ENCODE measurements at places on chromosomes 4 and X.
A peak's percentile ranks its signal among the peaks of the same experiment; 100 is the strongest.

DNA sequence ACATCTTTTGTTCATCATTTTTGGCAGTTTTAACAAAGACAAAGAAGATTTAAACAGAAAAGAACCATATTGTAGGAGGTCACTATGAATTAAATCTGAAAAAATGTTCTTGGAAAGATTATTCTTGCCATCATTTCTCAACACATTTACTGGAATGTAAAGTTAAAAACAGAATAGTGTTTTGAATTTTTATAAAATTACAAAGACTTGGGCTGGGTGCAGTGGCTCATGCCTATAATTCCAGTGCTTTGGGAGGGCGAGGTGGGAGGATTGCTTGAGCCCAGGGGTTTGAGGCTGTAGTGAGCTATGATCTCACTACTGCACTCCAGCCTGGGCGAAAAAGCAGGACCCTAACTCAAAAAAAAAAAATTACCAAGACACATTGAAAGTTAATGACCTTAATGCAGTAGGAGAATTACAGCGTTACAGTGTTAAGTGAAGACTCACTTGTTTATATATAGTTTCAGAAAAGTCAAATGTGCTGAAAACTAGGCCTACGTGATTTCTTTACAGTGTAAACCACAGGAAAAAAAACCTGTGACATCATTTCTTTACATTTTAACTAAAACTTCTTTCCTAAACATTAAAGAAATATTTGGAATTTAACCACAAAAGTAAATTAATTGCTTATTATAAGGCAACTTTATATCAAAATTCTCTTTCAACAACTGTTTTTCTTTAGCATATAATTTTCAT, 7.9 kb downstream of the FAM13A start:
- DNase-seq, result no peak

- DNase-seq, result no peak
Observed at GRCh38 chr4:23455456-23456158, 434.2 kb downstream of the PPARGC1A start.

DNA sequence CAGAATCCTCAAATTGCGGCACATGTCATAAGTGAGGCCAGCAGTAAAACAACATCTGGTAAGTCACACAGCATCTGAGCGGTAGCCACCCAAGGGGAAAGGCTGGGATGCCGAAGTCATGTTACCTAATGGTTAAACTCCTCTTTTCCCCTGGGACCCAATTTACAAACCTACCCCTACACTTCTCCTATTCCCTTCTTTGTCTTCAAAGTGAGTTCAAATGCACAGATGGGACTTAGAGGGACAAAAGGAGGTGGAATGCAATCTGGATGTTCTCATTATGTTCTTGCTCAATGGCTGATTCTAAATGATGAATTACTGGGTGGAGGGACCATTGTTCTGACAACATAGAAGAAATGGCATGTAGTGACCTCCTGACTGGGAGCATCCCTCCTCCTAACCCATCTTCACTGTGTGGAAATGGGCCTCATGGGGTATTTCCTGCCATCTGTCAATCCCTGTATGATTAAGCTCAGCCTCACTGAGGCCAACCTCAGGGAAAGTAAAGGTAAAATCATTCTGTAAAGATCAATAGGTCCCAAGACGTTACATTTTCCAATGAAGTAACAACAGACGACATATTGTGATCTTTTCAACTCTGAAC, 8.5 kb downstream of the CD40LG start:
- DNase-seq, result no peak

DNA sequence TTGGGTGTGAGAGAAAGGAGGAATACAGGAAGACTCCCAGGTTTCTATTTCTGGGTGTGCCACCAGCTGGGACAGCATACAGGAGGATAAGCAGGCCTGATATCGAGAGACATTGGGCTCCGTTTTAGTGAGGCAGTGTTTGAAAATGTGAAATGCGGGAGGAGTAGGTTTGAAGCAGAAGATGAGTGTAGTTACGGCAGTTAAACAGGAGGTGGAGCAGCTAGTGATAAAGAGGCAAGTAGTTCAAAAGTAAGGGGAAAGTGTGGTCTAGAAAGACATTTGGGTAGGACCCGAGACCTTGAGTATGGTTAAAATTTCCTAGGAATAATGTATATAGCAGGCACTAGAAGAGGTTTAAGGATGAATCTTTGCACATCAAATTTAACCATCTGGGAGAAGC, 42.4 kb downstream of the DCUN1D4 start:
- DNase-seq, result no peak

GRCh38 chr4:7108660-7109059, 40.8 kb upstream of the GRPEL1 start:
- no peak for DNase-seq

- no peak for DNase-seq
Observed at GRCh38 chr4:168441412-168441811, 38.9 kb downstream of the DDX60L start.

DNA sequence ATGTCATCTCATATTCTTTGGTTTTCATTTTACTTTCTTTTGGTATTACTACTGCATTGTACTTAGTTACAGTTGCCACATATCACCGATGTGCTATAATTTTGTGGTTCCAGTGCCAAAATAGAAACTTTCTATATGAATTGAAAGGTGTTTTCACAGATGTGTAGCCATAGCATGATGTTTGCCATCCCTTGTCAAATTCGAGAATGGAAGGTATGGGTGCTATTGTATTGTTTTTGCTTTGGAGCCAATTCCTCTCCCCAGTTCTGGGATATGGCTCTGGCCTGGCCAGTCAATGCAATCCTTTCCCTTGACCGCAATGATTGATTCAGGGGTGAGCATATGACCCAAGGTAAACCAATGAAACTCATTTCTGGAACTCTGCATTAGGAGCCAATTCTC, 86.2 kb upstream of the RPS6KA3 start:
- no peak for DNase-seq

- no peak for DNase-seq
Observed at GRCh38 chr4:160592258-160592657, 1489.4 kb downstream of the RAPGEF2 start.

- DNase-seq, result no peak
Observed at GRCh38 chrX:72258174-72258573, 18.9 kb downstream of the RPS4X start.

- DNase-seq, result no peak
Observed at GRCh38 chrX:24448762-24449250, 16.3 kb upstream of the PDK3 start.

GRCh38 chr4:10534820-10535219, 77.6 kb upstream of the ZNF518B start:
- no peak for DNase-seq

- no peak for DNase-seq
Observed at GRCh38 chr4:88014386-88014905, 7.0 kb downstream of the PKD2 start.

DNA sequence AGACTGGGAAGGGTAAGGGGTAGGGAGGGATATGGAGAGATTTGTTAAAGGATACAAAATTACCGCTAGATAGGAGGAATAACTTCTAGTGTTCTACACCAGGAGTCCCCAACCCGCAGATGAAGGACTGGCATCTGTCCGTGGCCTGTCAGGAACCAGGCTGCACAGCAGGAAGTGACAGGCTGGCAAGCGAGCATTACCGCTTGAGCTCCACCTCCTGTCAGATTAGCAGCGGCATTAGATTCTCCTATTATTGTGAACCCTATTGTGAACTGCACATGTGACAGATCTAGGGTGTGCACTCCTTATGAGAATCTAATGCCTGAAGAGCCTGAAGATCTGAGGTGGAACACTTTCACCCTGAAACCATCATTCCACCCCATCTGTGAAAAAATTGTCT, 27.9 kb upstream of the BBS7 start:
- no peak for DNase-seq

- DNase-seq, result no peak
Observed at GRCh38 chrX:115332832-115333231, 43.3 kb downstream of the LUZP4 start.

DNA sequence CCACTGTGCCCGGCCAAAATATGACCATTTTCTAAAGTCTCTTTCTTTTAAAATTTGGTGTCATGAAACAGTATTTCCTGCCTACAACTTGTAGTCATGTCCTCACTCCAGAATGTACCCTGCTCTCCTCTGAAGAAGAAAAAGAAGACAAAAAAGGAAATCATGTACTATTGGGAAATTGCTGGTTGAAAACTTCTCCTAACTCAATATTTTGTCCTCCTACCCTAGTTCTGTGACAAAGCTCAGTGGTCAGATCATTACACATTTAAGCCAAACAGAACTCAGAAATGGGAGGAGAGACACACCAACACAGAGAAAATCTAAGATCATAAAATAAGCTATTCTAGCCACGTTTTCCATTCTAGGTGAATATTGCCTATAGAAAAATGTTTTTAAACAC, 127.7 kb downstream of the IRF2 start:
- no peak for DNase-seq

- DNase-seq, result no peak
Observed at GRCh38 chr4:26459756-26460530, 30.3 kb downstream of the CCKAR start.

DNA sequence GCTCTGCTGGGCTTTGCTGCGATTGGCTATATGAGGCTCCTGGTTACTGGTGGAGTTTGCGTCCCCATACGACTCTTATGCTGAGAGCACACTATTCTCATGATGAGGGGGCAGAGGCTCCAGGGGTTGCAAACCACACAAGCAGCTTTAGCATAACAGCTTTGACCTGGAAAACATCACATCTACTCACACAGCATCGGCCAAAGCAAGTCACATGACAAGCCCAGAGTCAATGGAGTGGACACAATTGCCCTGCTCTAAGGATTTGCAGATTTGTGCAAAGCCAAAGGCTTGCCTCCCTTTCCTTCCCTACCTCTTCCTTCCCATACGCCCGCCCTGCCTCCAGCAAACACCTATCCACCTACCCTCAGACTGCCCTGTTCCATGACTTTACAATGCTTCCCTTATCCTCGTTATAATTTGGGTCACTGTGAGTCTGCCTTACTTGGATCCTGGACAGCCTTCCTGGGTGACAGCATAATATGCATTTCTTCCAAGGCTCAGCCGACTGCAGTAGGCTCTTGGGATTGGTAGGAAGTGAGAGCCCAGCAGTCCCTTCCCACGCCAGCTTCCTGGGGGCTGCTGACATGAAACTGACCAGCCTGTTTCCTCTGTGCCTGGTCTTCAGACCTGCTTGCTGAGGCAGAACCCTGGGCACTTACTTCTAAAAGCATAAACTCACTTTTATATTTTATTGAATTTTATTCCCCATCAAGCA, 208.2 kb upstream of the PSAPL1 start:
- DNase-seq, result no peak

GRCh38 chr4:48228949-48229348, 40.7 kb downstream of the TEC start:
- no peak for DNase-seq

DNA sequence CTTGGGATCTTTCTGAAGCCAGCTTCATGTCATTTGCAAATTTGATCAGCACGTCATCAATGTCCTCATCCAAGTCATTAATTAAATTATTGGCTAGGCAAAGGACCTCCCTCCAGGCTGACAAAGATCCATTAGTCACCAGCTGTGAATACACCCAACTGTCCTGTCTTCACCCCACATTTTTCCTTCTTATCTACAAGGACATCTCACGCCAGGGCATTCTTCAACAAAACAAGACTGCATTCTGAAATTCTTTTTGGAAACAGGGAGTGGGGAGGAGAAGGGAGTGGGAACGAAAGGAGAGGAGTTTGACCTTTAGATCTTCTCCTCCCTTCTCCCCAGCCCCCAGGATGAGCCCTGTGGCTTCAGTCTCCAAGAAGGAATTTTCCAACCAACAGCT, 32.7 kb downstream of the NLGN3 start:
- DNase-seq, result no peak

DNA sequence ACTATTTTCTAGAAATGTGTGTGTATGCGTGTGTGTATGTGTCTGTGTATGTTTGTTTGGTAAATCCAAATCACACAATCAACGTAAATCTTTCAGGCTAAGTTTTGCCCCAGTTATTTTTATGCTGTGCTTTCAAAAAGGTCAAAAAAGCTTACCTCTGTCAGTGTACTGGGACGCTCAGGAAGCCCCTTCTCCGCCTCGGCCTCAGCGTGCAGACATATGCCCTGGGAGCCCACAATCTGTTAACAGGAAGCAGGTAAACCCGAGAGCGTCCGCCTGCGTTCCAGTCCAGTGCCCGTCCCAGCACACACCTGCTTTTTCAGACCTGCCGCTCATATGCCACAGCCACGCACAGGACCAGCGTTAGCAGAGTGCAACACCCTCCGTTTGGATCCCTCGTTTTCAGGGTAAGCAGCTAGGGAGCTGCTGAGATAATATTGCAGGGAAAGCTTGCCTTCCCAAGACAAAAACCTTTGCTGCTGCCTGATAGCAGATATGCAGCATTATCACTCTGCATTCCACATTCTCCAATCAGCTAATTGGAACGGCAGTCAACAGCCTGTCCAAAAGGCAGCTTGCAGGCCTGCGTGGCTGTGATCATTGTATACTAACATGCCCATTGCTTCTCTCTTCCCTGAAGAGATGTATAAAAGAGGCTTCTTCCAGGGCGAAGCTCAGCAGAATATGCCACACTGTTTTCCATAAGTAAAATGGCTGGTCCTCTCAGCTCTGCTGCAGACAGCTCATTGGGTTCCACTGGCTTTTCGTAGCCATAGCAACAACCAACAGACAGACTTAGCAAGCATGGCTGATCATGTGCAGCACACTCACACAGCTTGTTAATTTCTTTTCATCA, at the start of gene SORBS2:
Gene SORBS2 (minus strand): TSS at position 686 of the 856 bp plus-strand sequence. CDS start 121,623 bp downstream, outside the sequence.
- no peak for DNase-seq

GRCh38 chr4:32061916-32062315, 1341.7 kb downstream of the PCDH7 start:
- DNase-seq, result no peak

DNA sequence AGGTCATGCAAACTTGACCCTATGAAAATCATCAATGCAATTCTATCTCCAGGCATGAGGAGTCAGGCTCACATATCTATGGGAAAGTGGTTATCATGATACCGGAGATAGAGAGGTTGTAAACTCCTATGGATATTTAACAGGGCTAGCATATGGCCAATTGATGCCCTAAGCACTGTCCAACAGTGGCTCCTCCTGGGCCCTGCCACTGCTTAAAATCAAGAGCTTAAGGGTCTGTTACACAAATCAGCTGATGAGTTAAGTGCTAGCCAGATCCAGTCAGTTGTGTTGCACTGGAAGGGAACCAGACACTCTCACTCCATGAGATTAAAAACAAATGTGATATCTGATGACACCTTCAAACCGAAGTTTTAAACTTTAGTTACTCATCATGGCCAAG, 337.6 kb downstream of the STIM2 start:
- DNase-seq, result no peak

- no peak for DNase-seq
Observed at GRCh38 chr4:166091146-166091545, 218.1 kb downstream of the TLL1 start.

- DNase-seq, result no peak
Observed at GRCh38 chrX:114152130-114152529, 431.8 kb upstream of the HTR2C start.

DNA sequence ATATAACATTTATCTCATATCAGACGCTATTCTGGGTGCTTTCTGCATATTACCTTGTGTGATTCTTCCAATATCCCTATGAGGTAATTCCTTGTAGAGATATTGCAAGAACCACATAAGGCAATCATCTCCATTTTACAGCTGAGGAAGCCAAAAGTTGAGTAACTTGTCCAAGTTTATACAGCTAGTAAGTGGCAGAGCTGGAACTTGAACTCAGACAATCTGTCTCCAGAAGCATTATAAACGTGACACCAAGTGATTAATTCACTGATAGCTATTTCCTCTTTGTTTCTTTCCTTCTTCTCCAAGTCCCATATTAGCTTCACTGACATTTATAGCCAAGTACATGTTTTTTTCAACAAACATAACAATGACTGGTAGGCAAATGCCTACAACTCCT, 7.3 kb downstream of the EMCN start:
- no peak for DNase-seq

GRCh38 chrX:135974279-135974856, 580 bp upstream of the MMGT1 start:
- peak; percentile 46 for DNase-seq
